ENCODE measurements at places on chromosomes 1 and 21.

- no peak for DNase-seq
Measured at GRCh38 chr1:85091671-85092280, 43.5 kb upstream of the MCOLN3 start.

GRCh38 chr1:45848714-45849113 lies 45.3 kb downstream of the MAST2 start:
- no peak for DNase-seq

DNA sequence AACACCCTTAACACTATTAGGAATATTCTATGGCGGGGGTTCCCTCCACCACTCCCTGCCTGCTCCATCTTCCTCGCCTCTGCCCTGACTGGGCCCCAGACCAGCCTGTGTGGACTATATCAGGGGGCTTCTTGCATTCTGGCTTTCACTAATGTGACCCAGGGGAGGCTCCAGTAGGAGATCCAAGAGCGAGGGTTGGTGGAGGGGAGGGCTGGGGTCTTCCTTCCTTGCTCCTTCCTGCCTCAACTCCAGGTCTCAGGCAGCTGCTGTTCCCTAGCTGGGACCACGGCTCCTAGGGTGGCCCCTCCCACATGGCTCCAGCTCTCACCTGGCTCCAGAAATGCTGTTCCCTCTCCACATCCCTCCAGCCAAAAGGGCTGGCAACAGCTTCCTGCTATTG lies 257.4 kb downstream of the MATN1 start:
- no peak for DNase-seq

DNA sequence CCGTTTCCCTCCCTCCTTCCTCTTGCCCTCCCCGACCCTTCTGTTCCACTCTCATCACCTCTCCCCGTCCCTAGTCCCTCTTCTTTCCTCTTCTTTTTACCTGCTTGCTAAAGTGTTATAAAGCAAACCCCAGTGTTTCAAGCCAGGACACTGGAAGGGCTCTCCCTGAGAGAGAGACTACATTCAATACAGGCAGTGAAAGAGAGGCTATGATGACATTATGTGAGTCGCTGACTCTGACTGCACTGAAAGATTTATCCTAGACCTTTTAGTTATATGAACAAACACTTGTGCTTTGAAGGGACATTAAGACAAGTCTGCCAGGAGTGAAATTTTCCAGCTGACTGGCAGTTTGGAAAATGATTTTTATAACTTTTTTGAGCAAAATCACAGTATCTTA lies 155.7 kb downstream of the S1PR1 start:
- no peak for DNase-seq

DNA sequence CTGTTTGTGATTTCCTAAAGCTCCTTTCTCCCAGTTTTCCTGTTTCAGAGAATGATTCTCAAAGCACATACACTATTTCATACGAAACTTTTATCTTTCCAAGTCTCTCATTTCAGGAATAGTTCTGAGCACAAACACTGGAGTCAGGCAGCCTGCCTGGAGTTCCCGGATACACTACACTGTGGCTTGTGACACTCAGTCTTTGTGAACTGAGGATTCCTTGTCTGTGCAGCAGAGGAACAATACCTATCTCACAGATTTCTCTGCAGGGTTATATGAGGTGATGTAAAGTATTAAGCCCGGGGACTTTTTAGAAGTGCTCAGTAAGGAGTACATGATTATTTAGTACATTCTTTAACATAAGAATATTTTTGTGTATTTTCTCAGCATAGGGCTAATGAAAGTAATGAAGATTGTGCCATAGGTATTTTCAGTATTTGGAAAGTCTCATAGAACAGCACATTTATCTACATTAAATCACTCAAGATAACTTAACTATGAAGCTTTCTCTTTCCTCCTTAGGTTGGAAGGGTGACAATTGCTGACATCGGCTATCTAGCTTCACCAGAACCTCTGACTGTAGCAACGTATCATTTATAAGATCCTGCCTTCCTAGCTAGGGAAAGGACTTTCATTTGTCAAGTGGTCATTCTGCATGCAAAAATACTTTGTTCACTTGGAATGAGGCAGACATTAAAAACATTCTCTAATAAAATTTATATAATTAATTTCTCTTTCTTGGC lies 12.9 kb downstream of the GBP2 start:
- DNase-seq: no peak

GRCh38 chr1:15106608-15107007 lies 46.9 kb upstream of the TMEM51 start:
- no peak for DNase-seq

DNA sequence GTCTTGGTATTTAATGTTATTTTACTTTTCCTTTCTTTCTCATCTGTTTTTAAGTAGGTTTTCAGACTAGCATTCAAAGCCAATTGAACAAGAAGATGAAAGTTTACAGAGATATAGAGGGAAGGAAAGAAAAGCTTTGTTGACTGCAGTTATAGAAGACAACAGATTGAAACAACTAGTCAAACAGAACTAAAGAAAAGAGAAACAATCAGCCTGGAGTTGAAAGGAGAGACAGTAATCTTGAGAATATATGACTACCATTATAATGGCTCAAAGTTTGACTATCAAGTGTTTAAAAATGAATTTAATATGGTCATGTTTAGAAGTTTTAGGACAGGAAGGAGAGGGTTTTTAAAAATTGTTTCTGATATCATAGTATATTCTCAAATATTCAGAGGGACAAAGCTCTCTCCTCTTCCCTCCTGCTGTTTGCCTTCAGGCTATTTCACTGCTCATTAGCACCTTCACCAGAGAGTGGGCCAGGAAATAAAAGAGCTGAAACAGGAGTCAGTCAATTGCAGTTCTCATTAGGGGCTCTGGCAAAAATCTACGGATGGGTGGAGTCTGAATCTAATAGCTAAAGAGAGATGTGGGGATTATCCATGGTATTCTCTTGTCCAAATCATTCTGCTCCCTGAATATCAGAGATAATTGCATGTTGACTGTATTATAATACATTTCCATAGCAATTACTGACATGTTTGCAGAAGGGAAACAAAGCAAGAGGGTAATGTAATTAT lies 577.8 kb downstream of the BRINP3 start:
- DNase-seq: no peak
